ENCODE measurements at places on chromosomes 6 and 20.
A peak's percentile ranks its signal among the peaks of the same experiment; 100 is the strongest.

DNA sequence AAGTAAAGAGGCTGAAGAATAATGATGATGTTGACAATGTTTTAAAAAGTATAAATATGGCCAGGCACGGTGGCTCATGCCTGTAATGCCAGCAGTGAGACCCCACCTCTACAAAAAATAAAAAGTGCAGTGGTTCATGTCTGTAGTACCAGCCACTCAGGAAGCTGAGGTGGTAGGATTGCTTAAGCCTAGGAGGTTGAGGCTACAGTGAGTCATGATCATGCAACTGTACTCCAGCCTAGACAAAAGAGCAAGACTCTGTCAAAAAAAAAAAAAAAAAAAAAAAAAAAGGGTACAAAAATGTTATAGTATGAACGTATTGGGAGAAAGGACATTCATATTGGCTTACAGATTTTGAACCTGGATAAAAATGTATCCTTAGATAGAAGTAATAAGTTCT is 543.1 kb upstream of the IRAK1BP1 start:
- no peak for DNase-seq

DNA sequence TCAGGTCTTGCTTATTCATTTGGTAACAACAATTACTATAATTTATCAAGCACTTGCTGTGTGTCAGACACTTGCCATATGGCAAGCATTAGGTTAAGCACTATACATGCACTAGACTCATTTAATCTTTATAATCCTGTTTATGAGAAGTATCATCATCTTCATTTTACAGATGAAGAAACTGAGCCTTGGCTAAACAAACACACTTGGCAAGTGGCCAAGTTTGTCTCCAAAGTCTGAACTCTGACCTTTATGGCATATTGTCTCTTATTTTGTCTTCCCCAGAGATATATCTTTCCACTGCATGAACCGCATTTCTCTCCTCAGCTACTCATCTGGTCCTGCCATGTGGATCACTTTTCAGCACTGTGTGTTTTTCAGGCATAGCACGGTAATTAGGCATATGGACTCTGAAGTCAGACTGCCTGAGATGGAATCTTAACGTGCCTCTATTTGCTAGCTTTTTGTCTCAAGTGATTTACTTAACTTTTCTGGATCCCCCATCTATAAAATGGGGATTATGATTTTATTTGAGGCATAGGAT is 4.7 kb downstream of the ADGRF5 start:
- no peak for DNase-seq

DNA sequence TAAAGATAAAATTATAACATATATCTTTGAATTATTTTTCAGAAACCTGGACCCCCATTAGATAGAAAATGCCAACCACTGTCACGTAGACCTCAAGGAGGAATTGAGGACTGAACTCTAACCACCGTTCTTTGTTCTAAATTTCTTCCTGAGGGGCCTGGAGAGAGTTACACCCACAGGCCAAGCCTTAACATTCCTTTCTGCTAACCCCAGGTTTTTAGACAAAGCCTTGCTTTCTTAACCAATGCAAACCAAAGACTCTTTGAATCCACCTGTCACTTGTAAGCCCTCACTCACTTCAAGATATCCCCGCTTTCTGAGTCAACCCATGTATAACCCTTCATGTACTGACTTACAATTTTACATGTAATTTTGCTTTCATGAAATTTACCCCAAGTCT is 41.0 kb downstream of the SNX14 start:
- no peak for DNase-seq

DNA sequence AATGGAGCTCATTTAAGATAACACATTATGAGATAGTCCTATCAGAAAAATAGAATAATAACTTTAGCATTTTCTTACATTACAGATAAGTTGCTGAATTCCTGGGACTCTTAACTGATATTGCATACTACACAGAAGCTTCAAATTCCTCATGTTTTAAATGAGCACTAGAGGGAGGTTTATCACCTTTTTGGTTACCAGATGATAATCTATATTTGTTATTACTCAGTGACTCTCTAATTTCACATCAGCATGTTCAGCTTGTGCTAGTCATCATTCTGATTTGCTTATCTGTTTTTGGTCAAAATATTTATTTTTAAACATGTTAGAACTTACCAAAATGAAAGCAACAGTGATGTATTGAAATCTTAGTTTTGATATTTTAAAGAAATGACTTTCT is 20.5 kb upstream of the GJA10 start:
- DNase-seq, result no peak

GRCh38 chr6:108627692-108628550 is 67.2 kb downstream of the FOXO3 start:
- DNase-seq, result no peak

DNA sequence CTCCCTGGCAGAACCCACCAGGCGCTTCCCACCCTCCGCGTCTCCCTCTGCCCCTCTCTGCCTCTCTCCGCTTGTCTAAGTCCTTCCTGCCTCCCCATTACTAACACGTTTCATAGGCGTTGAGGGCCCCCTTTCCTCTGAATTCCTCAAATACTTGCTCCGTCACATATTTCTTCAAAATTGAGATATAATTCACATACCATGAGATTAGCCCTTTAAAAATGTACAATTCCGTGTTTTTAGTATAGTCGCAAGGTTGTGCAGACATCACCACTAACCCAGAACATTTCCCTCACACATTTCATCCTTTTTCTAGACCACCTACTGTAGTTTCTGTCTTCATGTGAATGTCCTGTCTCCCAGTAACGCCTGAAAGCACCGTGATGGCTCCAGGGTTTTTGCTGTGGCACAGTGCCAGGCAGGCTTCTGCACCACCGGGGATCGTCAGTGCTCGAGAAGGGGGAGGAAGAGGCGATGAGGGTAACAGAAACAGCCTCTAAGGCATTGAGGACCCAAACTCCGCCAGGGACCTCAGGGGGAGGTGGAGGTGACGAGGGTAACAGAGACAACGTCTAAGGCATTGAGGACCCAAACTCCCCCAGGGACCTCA is 141.9 kb upstream of the SNX9 start:
- DNase-seq, result no peak

- peak; percentile 6 for DNase-seq
Measured at GRCh38 chr20:57479196-57479595, 45.7 kb downstream of the CTCFL start.

DNA sequence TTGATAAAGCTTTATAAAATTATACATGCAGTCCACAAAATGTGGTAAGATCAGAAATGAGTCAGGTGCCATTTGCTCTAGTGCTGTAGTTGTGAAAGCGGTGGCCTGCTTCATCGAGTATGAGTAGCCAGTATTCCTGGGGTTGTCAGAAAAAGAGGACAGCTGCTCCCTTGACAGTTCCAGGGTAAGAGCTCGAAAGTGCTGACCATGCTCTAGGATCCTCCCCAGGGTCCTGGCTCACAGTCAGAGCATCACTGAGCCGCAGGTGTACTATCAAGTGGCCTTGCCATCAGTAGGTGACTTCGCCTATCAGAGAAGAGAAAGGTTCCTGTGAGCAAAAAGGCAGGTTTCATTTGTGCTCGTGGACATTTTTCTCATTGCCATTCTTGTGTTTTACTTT is 3.6 kb downstream of the BTBD3 start:
- DNase-seq, result no peak

GRCh38 chr20:20710443-20711315 is 1.8 kb downstream of the RALGAPA2 start:
- DNase-seq, result no peak

DNA sequence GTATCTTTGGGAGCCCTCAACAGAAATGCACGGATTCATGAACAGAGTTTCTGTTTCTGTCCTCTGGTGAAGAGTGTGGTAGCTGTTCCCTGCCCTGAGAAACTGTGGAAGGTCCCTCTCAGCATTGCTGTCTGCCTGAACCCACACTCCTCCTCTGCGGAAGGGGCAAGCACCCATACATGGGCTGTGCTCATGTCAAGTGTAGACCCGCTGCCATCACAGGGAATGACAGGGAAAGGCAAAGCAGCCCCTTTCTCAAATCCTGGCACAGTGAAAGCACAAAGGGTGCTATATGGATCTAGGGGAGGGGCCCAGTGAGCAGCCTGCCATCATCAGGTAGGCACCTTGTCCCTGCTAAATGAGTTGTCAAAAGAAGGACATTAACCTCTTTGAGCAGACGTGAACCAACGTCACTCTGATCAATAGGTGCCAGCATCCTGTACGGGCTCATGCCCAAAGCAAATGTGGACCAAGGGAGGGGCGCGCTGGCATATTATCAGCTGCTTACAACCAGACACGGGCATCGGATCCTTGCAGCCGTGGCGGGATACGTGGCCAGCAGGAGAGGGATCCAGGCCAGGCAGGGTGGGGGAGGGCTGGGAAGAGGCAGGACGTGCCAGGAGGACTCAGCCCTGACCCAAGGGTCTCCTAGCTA is 231.2 kb upstream of the PMEPA1 start:
- no peak for DNase-seq

- no peak for DNase-seq
Measured at GRCh38 chr20:61460261-61461052, 208.4 kb downstream of the CDH4 start.

- DNase-seq, result no peak
Measured at GRCh38 chr6:34928695-34929094, 39.6 kb downstream of the ANKS1A start.

DNA sequence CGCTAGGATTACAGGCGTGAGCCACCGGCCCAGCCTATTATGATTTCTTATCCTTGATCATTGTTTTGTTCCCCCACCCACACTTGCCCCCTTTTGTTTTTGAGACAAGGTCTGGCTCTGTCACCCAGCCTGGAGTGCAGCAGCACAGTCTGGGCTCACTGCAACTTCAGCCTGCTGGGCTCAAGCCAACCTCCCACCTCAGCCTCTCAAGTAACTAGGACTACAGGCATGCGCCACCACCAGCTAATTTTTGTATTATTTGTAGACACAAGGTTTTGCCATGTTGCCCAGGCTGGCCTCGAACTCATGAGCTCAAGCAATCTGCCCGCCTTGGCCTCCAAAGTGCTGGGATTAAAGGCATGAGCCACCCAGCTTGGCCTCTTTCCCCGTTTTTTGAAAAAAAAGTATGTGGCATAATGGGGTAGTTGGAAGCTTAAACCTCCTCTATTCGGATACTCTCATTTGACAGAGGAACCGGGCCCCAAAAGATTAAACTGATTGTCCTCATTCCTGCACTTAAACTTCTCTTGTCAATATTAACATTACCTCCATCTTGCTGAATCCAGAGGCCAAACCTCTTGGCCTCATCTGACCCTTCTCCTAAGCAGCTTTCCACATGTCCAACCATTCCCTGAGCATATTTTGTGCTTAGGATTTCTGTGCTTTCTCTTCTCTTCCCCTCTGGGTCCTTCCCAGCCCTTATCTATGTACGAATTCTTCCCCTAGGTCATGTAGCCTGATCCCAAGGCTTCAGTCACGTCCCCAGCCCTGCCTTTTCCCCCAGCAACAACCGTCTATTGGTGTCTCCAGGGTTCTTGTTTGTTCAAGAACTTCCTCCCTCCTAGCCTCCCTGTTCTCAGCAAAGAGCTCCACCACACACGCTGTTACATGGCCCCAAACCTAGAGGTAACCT is 6.1 kb upstream of the EZR start:
- DNase-seq, result no peak

DNA sequence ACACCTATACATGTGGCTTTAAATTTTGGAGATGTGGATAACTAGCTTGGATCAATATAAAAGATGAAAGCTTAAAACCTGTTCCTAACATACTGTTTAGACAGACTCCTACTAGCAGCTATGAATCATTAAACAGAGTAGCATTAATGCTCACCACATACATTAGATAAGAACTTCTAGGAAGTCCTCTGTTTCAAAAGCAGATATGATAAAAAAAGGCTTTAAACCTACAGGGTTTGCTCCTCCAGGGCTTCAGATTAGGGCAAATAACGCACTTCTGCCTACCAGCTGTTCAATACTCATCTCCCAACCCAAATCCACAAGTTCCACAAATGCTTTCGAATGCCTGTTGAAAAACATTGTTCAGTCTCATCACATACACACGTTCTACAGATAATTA is 1.5 kb downstream of the REPS1 start:
- DNase-seq, result no peak

DNA sequence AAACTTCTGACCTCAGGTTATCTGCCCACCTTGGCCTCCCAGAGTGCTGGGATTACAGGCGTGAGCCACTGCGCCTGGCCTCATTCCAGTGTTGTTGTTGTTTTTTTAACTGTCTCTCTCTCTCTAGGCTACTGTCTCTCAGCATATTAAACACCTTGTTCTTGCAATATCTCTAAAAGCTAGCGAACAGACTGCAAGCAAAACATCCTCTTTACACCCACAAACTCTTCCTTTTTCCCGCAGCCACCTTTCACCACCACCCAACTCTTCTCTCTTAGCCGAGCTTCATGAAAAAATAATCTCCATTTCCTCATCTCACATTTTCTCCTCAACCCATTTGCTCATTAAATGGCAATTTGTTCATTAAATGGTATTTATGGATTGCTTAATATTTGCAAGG is 45.5 kb downstream of the SGK1 start:
- DNase-seq, result no peak

- DNase-seq, result no peak
Measured at GRCh38 chr6:16669227-16669626, 92.0 kb downstream of the ATXN1 start.

DNA sequence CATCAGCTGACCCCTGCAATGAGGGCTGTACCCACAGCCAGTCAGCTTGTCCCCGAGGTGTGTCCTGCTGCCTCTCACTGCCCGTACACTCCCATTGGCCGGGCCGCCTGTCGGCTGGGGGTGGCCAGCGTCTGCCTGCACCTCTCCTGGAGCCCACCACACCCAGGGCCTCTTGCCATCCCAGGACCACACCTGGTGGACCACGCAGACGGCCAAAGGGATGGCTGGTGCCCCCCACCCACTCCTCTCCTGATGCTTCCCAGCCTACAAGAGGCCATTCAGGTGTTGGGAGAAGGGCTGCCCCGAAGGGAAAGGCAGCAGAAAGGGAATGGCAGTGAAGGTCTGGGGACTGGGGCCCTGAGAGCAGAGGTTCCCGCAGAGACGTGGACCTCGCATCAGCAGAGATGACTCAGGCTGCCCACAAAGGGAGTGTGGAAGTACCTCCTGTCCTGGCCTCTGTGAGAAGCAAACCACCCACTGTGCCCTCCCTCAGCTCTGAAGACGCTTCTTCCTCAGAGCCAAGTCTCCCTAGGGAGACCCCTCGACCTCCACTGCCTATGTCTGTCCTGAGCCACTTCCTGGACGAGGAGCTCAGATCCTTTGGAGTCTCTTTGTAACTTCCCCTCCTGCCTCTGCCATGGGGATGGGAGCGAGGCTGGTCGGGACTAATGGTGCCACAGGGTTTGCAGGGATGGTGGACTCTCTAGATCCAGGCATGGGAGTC is 60.9 kb downstream of the PYGB start:
- no peak for DNase-seq

GRCh38 chr20:18983796-18984195 is 170.2 kb downstream of the SCP2D1 start:
- no peak for DNase-seq

DNA sequence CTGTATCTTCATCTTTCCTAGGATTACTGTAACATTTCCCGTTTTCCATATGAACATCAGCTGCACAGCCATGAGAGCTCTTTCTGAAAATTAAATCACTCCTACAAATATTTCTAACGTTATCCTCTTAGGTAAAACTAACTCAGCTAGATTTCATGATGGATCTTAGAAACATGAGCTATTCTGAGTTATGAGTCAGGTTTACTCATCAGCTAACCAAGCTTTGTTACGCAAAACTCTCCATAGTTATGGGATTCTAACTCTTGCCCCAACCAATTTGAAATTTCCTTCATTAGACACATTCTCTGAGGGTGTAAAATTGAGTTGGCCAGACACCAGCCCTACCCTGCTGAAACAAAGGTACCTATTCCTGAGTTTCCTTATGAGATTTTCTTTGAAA is 14.0 kb downstream of the DEFB110 start:
- DNase-seq, result no peak

GRCh38 chr20:49785852-49786175 is 26.8 kb upstream of the SLC9A8 start:
- DNase-seq, result no peak
